ENCODE measurements at places on chromosomes 1 and 21.

- no peak for DNase-seq
Observed at GRCh38 chr1:32286763-32287162, 5.1 kb upstream of the HDAC1 start.

GRCh38 chr1:146035048-146035423 lies 13.5 kb upstream of the HJV start:
- no peak for DNase-seq

DNA sequence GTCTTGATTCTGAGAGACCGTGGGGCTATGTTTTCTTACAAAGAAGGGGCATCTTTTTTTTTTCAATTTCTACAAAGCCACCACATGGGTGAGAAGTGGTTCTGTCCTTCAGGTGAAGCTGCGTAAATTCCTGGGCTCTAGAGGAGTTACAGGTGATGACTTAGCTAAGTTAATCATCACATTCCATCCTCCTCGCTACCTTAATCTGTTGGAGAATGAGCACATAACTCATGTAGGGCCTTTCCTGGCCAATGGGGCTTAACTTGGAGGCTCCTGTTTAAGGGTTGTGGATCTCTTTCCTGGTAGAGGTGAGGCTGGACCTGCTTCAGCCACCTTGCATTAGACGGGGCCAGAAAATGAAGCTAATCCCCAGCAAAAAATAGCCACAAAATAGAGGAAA lies 19.9 kb downstream of the REG4 start:
- DNase-seq: no peak

DNA sequence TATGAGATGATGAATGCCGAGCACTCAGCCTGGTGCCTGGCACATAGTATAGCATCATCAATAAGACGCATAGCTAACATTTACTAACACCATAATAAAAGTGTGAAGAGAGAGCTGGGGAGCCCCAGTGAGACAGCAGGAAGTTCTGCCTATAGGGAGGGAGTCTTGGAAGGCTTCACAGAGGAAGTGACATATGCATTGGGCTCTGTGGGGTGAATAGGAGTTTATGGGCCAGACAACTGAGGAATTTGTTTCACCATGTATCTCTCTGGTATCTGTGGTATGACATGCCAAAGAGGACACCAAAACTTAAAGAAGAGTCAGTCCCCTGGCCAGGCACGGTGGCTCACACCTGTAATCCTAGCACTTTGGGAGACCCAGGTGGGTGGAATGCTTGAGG lies 118.3 kb upstream of the TMEM51 start:
- no peak for DNase-seq

GRCh38 chr1:46394872-46395465 lies 852 bp downstream of the FAAH start:
- no peak for DNase-seq

DNA sequence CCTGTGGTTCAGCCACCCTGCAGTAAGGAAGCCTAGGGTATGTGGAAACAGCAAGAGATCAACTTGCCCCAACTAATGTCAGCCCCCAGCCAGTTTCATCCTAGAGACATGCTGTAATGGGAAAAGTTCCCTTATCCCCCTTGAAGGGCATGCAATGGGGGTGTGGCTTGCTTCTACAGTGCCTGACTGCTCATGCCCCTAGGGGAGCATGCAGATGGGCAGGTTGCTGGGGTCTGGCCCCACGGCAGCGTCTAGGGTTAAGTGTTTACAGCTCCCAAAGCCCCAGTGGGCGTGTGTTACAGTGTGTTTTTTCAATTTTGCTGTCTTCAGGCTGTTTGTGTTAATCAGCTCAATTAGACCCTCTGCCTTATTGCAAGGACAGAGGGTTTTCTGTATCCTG lies 1105.9 kb downstream of the AMY1C start:
- no peak for DNase-seq

GRCh38 chr1:25123551-25123950 lies 108.8 kb downstream of the SYF2 start:
- DNase-seq: no peak
